ENCODE measurements at places on chromosomes 4 and X.

DNA sequence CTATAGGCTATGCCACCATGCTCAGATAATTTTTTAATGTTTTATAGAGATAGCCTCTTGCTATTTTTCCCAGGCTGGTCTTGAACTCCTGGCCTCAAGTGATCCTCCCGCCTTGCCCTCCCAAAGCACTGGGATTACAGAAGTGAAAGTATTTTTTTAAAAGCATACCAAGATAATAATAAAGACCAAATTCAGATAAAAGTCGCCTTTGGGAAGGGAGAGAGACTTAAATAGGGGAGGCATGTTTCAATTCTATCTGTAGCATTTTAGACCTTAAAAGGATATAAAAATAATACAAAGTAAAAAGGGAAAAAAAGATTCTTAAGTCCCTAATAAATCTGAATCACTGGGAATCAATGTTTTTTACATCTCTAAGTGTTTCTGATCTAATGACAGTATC lies 108.9 kb downstream of the AFAP1 start:
- no peak for DNase-seq

GRCh38 chrX:40078489-40079227 lies 19.1 kb downstream of the BCOR start:
- no peak for DNase-seq

- DNase-seq = no peak
These were observed 42.5 kb downstream of the VGLL1 start for GRCh38 chrX:136574548-136574947.

DNA sequence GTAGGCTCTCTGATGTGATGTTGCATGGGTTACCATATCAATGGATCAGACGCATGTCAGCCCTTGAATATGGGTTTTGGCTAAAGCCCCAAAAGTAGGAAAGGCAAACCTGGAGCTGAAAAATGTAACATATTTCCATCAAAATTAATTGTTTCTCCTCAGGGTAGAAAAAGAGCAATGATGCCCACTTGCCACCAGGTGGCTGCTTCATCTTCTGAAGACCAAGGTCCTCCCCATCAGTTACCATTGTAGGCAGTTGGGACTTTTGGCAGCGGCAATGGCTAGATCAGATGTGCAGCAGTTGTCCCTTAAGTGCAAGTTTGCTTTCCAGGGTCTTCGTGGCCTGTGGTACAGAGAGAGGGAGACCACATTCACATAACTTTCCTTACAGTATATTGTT lies 118.2 kb downstream of the NAF1 start:
- DNase-seq = peak; percentile 9

DNA sequence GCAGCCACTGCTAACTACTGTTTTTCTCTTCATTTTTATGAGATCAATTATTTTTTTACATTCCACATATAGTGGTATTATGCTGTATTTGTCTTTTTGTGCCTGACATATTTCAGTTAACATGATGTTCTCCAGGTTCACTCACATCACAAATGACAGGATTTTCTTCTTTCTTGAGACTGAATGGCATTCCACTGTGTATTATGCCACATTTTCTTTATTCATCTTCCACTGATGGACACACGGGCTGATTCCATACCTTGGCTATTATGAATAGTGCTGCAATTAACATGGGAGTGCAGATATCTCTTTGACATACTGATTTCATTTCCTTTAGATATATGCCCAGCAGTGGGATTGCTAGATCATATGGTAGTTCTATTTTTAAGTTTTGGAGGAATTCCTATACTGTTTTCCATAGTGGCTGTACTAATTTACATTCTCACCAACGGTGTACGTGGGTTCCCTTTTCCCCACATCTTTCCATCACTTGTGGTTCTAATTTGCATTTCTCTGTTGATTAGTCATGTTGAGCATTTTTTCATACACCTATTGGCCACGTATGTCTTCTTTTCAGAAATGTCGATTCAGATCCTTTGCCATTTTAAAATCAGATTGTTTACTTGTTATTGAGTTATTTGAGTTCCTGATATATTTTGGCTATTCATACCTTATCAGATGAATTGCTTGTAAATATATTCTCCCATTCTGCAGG lies 14.9 kb upstream of the ZCCHC4 start:
- DNase-seq = no peak

DNA sequence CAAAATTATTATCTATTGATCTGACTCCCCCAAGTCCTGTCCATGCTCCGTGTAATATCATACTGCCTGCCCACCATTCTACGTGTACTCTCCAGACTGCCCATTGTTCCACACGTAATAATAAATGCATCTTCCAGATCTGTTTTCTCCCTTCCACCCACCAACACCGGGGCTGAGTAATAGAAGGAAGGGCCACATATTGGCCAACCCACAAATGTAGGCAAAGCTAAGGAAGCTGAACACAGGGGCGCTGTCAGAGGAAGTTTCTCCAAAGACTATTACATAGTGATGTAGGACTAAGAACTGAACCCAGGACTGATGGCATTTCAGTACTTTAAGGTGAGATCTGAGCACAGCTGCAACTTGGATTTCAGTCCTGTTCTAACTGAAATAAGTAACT lies 135.8 kb upstream of the GUCY1A1 start:
- no peak for DNase-seq

GRCh38 chr4:12538162-12538561 lies 946.0 kb downstream of the RAB28 start:
- no peak for DNase-seq

GRCh38 chr4:120018786-120019185 lies 47.9 kb downstream of the MAD2L1 start:
- DNase-seq = no peak

DNA sequence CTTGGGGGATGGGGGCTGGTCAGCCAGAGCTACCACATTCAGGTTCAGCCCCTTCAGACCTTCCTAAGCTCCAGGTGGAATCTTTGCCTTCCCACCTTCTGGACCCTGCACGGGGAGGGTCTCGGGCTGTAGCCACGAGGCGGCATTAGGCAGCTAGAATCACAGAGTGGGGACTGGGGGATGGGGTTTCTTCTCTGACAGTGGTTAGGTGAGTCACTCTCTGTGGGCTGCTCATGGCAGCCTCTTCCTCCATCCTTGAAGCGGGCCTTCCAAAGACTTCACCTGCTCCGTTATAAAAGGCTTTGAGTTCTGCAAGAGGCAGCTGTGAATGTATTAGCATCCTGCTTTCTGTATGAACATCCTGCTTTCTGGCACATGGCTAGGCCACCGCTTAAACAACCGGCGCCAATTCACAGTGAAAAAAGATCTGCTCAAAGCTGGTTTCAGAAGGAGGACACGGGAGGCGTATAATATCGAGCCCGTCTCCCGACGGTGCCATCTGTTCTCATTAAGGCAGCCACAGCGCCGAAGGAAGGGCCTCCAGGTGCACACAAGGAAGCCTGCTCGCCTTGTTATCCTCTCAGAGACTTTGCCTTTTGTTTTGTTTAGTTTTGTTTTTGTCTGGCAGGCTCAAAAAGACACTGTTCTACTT lies 74.3 kb upstream of the IGFBP7 start:
- DNase-seq = no peak

DNA sequence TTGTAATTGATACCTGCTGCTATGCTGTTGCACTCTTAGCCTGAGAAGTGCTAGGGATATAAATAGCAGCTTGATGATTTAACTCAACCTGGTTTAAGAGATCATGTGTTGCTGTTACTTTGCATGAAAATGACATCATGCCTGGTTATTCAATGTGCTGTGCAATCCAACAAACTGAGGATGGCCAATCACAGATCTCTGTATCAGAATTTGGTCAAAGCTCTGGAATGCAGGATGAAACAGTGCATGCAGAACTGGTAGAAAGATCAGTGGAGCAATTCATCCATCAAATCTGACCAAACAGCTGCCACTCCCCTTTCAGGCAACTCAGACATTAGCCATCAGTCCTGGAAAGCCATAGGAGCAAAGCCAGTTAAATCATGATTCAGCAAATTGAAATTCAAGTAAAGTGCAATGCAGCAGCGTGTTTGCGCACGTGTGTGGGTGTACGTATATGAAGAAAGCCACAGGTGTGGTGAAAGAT lies 160.3 kb upstream of the RASGEF1B start:
- no peak for DNase-seq

GRCh38 chrX:4936315-4936714 lies 1222.9 kb upstream of the PRKX start:
- no peak for DNase-seq

DNA sequence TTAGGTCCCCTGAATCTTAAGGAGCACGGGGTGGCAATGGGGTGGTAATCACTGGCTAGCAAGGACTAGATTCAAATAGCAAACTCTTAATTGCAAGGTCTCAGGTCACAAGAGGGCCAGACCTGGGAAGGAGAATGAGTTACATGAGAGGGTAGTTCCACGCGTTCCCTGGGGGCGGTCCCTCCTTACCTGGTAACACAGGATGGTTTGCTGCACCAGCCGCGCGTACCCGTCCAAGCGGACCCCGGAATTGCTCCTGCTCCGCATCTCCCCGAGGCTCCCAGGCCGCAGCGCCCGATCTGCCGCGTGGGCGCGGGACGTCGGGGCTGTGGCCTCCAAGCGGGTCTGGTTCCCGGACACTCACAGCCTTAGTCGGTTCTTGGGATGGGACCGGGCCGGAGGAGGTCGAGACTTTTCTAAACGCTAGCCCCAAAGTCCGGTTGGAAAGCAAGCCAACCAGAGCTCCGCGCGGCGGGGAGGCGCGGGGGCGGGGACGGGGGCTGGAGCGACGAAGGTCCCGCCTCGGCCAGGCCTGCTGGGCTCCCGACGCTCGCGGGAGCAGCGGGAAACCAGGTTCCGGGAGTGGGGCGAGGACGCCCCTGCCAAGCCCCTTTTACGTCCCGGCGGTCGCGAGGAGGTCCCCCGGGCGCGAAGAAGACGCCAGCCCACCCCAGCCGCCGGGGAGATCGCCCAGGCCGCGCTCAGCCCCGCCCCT lies at the start of gene PHKA2:
Gene PHKA2 (minus strand): TSS at position 449 of the 715 bp plus-strand sequence. CDS start 182 bp downstream, at position 267.
- DNase-seq = no peak

DNA sequence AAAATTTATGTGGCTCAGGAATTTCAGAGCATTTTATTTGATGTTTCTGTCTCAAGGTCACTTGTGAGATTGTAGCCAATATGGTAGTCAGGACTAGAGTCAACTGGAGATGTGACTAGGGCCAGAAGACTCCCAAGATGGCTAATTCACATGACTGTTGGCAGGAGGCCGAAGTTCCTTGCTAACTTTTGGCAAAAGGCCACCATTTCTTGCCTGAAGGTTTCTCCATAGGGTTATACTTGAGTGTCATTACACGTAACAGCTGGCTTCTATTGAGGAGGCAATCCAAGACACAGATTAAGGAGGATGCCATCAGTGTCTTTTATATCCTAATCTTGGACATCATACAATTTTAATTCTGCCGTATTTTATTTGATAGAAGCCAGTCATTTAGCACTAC lies 162.3 kb upstream of the MAOA start:
- DNase-seq = no peak

DNA sequence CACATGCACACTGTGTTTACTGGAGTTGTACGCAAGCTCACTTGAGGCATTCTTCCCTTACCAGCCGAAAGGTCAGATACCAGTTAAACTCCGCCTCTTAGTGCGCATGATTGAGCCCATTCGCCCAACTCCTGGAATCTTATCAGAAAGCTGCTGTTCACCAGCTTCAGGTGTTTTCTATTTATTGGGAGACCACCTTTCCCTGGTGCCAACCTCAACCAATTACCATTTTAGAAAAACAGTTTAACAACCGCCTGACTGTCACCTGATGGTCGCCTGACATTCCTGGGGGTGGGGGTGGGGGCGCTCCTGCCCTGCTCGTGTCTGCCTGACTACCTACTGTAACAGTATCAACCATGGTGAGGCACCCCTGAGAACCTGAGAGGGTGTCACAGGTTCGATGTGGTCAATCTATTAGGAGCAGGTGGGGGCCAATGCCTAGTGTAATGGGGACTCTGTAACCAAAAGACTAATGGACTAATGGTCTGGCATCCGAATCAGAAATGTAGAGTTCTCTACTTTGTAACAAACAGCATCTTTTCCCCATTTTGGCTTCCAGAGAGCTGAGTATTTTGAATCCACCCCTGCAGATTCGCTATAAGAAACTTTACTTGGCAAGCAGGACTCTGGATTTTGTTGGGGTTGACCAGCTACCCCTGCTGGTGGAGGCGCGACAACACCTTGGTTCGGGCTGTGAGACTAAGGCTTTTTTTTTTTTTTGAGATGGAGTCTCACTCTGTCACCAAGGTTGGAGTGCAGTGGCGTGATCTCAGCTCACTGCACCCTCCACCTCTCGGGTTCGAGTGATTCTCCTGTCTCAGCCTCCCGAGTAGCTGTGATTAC lies 58.2 kb upstream of the ZNF157 start:
- peak; percentile 37 for DNase-seq

DNA sequence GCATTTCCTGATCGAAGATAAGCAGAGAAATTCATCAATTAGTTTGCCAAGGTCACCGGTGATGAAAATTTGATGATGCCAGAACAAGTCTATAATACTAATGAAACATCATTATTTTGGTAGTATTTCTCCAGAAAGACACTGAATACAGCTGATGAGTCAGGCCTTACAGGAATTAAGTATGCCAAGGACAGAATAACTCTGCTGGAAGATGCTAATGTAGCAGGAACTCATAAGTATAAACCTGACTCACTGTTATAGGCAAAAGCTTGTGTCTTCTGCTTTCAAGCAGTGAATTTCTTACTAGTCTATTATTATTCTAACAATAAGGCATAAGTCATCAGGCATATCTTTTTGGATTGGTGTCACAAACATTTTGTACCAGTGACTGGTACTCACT lies 1825.1 kb upstream of the IGFBP7 start:
- DNase-seq = no peak

DNA sequence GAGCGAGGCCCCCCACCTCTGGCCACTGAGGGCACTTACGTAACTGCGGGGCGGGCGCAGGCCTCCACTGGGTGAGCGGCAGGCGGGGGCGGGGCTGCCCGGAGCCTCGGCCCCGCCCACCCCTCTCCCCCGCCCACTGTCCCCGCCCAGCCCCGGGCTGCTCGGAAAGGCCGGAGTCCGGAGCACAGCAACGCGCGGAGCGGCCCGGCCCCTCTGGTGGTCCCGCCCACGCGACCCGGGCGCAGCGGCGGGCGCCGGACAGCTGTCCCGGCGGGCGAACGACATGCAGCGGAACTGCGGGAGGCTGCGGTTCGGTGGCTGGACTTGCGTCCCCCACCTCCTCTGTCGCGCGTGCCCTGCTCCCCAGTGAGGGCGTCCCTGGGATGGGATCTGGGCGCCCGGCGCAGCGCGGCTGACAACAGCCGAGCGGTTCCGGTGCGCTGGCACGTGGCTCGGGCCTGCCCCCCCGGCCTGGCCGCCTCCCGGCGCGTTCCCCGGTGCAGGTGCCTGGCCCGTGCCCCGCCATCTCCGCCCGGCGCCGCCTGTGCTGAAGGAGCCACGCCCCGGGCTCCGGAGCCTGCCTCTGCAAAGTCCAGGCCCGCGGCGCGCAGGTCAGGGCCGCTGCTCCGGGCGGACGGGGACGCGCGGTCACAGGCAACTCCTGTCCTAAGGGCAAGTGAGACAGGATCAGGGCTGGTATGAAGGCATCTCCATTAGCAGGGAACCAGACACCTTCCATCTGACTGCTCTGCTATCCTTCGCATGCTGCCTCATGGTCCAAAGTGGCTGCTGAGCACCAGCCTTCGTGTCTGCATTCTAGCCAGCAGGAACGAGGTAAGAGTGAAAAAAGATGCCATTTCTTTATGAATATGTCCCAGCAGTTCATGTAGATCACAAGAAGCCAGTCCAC lies 21.8 kb upstream of the JAKMIP1 start:
- DNase-seq = no peak
